ENCODE measurements at places on chromosomes 3 and 15.

- DNase-seq: peak; percentile 95
These were observed at the start of gene PPP4R2 for GRCh38 chr3:72996473-72997333. PPP4R2 (plus strand) TSS chr3:72996811; CDS start chr3:72997038, 227 bp downstream.

GRCh38 chr3:46709157-46709654 is 8.0 kb downstream of the TMIE start:
- no peak for DNase-seq

DNA sequence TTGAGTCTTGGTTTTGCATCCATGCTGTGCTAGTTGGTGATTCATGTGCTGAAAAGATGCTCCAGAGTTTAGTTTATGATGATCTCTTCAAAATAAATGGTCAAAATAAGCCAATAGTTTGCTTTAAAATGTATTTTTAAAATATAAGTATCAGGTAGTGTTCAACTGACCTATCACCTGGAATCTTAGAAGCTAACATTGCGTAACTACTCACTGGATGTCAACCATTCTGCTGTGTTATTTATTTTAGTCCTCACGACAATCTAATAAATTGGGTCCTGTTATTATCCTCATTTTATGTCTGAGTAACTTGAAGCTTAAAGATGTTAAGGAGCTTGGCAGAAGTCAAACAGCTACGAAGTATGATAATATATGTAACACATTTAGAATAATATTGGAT is 563.7 kb upstream of the MDFIC2 start:
- no peak for DNase-seq

- DNase-seq: no peak
These were observed 3.7 kb downstream of the PAK6 start for GRCh38 chr15:40242601-40243000.

GRCh38 chr3:134485075-134485717 is 589 bp downstream of the ANAPC13 start:
- peak; percentile 19 for DNase-seq

DNA sequence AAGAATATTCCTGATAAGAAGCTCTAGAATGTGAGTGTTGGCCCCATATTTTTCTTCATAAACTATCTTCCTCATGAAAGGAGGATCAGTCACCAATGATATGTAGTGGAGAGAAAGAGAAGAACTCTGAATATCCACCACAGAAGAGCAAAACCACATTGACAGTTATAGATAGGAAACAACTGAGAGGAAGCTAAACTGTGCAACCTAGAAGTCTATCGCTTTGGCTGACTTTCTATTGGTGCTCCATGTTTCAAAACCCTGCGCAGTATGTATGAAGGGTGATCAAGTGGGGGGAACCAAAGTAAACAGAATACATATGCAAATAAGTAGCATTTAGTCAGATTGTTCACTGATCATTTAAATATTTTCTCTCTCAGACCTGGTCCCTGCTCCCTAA is 41.0 kb upstream of the ZNF280D start:
- no peak for DNase-seq

- DNase-seq: no peak
These were observed 32.0 kb downstream of the NLGN1 start for GRCh38 chr3:173429527-173429926.

DNA sequence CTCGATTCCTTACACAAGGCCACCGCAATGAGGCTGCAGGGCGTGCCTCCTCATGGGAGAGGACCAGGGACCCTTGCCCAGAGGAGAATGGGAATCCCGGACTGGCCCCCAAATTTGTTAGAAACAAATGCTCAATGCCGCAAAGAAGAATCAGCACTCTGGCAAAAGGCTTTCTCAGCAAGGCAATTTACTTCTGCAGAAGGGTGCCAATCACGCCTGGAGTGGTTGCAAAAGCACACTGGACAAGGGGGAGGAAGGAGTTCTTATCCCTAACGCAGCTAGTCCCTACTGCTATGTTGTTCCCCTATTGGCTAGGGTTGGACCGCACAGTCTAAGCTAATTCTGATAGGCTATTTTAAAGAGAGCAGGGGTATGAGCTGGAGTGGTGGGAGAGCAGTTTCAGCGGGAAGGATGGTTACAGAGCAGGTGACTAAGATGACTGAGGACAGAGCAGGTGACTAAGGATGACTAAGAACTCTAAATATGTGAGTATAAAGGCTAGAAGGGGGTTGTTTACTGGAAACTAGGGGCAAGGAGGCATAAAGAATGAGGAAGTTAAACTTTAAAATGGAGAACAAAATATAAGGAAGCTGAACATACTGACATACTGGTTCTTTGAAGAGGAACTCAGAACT is 48.5 kb downstream of the KATNBL1 start:
- no peak for DNase-seq

GRCh38 chr15:36757189-36757814 is 177.9 kb downstream of the CDIN1 start:
- no peak for DNase-seq

DNA sequence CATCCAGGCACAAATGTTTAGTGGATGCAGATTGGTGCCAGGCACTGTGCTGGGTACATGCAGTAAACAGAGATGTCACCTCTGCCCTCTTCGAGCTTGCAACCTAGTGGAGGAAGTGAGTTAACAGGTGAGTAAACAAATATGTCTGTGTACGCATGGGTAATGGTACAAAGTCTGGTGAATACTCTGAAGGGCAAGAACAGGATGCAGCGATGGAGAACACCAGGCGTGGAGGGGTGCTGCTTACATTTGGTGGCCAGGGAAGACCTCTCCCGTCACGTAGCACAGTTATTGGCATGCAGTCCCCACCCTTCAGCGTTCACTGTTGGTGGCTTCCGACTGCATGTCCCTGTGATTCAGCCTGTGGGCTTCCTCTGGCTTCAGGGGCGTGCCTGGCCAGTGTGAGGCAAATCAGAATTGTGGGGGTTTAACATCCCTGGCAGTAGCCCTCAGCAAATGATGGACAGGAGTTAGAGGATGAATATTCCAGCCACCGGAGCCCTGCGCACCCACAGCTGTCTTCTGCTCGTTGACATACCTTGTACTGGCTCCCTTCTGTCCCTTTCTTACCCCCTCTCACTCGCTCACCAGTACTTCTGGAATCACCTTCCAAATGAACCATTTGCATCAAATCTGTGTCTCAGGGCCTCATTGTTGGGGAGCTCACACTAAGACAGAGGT is 9.1 kb upstream of the HDAC11 start:
- no peak for DNase-seq

GRCh38 chr3:108300103-108300849 is 3.9 kb downstream of the HHLA2 start:
- no peak for DNase-seq

All from GM03348 (cell line).